Gastrocnemius medialis (tissue), 4 donors: ENCODE measurements at places on chromosomes 7 and 10.

GRCh38 chr7:7830122-7830878 lies 111.9 kb upstream of the RPA3 start:
- no peak for DNase-seq

DNA sequence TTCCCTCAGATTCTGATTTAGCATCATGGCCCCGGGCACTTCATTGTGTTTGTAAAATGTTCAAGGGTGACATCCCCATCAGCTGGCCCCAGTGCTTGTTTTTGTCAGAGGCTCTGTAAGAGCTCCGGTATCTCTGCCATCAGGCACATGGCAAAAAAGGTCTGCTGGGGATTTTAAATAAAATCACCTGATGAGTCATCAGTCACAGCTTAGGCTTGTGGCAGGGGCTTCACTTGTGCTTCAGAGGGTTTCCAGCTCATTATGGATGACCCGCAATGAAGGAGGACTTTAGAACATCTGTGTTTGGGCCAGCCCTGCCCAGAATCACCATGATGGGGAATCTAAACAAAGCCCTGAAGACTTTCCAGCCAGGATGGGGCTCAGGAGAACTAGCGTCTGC lies 259.9 kb downstream of the ZEB1 start:
- no peak for DNase-seq

- no peak for DNase-seq
Observed at GRCh38 chr10:102726274-102726673, 11.8 kb downstream of the SFXN2 start.

DNA sequence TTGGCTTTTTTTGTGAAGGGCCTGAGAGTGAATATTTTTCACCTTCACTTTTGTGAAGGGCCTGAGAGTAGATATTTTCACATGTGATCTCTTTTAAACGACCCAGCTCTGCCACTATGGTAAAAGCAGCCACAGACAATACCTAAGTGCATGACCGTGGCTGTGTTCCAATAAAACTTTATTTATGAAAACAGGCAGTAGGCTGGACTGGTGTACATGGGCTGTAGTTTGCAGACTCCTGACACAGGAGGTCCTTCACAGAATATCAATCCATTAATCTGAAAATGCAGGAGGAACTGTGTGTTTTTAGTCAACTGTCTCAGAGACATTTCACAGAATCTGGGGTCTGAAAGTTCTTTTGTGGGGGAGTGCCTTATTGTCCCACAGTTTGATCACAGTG lies 186.9 kb downstream of the PRKCQ start:
- DNase-seq, result no peak

DNA sequence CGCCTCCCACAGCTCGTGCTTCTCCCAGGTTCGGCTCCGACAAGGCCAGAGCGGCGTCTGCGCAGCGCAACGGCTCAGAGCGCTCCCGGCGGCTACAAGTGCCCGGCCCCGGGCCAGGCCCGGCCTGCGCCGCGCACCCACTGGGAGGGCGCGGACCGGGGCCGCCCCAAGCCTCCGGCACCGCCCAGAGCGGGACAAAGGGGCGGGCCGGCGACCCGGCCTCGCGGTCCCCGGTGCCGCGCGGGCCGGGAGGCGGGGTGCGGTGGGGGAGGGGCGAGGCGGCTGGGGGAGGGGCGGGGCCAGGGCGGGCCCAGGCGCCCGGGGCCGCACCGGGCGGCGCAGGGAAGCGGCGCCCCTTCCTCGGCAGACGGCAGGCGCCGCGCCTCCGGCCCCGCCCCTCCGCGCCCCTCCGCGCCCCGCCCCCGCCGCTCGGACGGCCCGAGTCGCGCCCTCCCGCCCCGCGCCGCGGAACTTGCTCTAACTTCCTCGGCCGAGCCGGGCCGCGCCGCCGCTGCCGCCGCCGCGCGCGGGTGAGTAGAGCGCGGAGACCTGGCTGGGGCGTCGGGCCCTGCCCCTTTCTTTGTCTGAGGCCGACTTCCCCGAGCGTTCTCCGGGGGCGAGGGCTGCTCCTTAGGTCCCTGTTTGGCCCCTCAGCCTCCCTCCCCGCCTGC lies at the start of gene TSPAN14:
TSS of gene TSPAN14 (plus strand) at position 469 of the 671 bp plus-strand sequence. CDS start 34,924 bp downstream, outside the sequence.
- DNase-seq, result peak; percentile 67

- DNase-seq, result peak; percentile 28
Observed at GRCh38 chr7:101172854-101173751, 7.0 kb downstream of the NAT16 start.

GRCh38 chr7:82162289-82162688 lies 281.3 kb downstream of the CACNA2D1 start:
- DNase-seq, result no peak

DNA sequence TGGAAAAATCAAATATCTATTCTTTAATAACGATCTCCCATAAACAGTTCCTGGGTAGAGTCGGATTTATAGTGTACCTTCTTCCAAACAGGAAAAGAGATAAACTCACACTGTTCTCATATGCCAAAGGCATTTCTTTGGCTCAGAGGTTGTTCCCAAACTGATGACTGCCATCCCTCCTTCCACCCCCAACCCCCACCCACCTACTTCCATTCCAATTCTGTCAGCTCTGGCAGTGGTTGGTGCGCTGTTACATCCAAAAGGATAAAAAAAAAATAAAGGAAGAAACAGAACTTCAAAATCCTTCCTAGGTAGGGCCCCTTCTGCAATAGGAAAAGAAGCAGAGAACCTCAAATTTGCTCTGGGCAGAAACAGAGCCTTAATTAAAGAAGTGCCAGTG lies 104.7 kb downstream of the DGKI start:
- no peak for DNase-seq

DNA sequence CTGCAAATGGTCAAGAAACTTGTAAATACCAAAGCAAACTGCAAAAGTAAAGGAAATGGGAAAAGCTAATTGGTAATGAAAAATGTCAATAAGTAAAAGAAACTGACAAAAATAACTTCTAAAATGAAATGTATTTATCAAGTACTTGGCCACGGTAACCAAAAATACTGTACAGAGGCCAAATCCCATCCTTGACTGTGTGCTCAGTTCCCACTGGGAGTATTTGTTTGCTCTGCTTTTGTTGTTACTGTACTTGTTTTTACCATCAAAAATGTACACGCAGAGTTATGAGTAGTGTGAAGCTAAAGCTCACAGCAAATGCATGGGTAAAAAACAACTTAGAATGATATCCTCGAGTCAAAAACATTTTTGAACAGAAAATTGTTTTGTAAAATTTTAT lies 31.1 kb downstream of the ENKUR start:
- no peak for DNase-seq

- no peak for DNase-seq
Observed at GRCh38 chr7:68542831-68543230, 1055.4 kb upstream of the AUTS2 start.

DNA sequence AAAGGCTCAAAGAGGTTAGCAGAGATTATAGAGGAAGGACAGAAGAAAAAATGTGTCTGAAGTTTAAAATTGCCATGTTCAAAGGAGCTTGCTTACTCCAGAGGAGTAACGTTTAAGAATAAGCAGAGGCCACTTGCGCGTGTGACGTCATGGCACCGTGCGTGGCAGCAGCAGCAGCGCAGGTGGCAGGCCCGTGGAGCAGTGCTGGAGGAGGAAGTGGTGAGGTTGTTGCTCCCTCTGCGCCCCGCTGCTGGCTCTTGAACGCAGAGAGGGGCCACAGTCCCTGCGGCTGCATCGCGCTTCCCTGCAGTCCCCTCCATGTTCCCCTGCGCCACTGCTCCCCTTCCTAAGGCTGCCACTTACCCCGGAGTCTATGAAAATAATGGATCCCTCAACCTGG lies 37.5 kb downstream of the GDI2 start:
- no peak for DNase-seq

DNA sequence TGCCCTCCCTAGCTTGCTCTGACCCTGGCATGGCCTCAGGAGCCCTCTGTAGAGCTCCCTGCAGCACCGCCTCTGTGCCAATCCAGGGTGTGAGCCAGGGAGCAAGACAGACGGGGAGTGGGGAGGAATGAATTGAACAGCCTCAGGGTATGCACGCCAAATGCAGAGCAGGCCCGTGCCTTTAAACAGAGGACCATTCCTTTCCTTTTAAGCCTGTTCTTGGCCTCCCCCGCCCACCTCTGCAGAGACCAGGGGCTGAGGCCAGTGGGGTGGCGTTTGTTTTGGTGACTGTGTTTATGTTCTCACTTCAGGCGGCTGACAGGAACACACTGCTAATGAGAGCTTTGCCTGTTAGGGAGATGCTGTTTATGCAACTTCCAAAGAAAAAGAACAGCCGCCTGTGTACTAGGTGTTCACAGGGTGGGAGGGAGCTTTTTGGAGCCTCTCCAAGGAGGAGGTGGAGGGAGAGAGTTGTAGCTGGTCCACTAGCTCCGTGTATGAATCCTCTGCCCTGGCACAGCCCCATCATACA lies 528.1 kb upstream of the DPP6 start:
- no peak for DNase-seq

DNA sequence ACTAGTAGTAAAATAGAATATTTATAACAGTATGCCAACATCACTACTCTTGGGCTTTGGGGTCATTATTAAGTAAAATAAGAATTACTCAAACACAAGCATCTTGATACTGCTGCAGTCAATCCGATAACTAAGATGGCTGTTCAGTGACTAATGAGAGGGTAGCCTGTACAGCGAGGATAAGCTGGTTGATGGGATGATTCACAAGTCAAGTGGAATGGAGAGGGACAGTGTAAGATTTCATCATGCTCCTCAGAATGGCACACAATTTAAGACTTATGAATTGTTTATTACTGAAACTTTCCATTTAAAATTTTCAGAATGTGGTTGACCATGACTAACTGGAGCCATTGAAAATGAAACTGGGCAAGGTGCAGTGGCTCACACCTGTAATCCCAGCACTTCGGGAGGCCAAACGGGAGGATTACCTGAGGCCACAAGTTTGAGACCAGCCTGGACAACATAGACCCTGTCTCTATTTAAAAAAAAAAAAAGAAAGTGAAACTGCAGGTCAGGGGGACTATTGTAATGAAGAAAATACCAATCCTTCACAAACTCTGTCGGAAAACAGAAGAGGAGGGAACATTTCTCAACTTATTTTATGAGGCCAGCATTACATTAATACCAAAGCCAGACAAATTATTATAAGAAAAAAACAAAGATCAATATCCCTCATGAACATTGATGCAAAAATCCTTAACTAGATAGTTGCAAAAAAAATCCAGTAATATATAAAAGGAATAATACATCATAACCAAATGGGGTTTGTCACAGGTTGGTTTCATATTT lies 11.2 kb downstream of the AVL9 start:
- no peak for DNase-seq

DNA sequence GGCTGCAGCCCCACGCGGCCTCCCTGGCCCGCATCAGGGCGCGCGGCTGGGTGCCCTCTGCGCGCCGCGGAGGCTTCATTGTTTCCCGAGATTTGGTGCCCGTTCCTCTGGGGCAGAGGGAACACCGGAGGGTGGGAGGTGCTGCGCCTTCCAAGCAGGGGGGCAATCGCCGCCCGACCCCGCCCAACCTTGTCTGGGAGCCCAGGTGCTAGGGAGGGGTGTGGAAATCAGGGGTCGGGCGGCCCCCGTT lies 1.0 kb upstream of the NRP1 start:
- DNase-seq, result no peak
